ENCODE measurements at places on chromosomes 6 and 20. TPM values are rescaled to one million over a fixed set of nuclear protein-coding genes. Genes with fewer than 3 reads are reported as not detected.

The BFSP1 gene
- 0.98 TPM for total RNA-seq

DNA sequence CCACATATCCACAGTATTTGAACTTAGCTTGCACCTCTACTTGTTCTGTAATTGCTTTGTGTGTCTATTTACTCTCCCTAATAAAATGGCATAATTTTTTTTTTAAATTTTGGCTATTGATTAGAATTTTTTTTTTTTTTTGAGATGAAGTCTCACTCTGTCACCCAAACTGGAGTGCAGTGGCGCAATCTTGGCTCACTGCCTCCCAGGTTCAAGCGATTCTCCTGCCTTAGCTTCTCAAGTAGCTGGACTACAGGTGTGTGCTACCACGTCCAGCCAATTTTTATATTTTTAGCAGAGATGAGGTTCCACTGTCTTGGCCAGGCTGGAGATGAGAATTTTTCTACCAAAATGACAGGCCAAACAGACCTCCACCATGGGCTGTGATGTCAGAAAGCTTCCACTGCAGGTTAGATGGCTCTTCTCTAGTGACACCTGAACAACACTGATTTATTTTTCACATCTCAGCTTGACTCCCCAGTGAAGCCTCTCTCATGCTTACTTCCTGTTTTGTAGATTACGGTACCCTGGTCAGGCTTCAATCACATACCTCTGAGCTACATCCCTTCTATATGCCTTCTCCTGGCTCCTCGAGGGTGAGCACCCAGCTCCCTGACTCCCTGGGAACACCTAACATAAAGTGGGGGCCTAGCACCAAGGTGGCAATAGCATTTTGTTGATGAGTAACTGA, 112.8 kb downstream of the ARHGAP18 start:
- no peak for DNase-seq

GRCh38 chr20:47792021-47792618, 6.8 kb upstream of the SULF2 start:
- peak; percentile 84 for DNase-seq

The OGFRL1 gene
- 61.6 TPM for total RNA-seq

GRCh38 chr6:322940-323729, 30.8 kb downstream of the DUSP22 start:
- DNase-seq, result peak; percentile 50

GRCh38 chr20:59151820-59152219, 11.8 kb upstream of the ZNF831 start:
- no peak for DNase-seq

The AHCY gene
- total RNA-seq, result 48.1 TPM

DNA sequence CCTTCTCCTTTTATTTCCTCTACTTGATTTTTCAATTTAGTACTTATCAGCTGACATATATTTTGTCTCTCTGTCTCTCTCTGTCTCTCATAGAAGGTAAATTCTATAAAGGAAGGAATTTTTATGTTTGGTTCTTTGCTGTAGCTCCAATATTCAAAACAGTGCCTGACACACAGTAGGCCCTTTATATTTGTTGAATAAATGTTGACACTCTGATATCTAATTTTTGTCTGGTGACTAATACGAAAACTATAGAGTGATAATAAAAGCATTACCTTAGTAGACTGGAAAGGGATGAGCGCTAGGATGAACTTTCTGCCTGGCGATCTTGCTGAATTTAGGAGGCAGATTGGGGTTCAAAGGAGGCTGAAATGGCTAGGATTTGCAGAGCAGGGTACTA, 42.8 kb downstream of the PTPN1 start:
- DNase-seq, result no peak

DNA sequence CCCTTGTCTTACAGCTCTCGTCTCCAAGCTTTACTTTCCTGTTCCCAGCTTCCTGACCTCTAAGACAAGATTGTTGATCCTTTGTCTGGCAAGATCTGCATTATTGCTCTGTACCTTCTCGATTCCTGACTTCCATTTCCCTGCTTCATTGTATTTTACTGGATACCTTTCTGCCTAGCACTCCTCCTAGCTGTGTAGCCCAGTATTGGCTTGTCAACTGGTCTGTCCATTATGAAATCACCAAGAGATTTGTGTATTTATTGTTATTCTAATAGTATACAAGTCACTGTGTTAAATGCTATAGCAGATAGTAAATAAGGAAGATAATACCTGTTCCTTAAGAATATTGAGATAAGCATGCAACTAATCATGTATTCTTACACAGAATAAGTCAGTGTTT, 305.4 kb downstream of the CDKAL1 start:
- DNase-seq, result no peak

GRCh38 chr6:168620578-168620977, 179.6 kb downstream of the SMOC2 start:
- DNase-seq, result no peak

The CDH22 gene
- total RNA-seq, result 0.40 TPM

The BCAS4 gene
- total RNA-seq, result 4.8 TPM

DNA sequence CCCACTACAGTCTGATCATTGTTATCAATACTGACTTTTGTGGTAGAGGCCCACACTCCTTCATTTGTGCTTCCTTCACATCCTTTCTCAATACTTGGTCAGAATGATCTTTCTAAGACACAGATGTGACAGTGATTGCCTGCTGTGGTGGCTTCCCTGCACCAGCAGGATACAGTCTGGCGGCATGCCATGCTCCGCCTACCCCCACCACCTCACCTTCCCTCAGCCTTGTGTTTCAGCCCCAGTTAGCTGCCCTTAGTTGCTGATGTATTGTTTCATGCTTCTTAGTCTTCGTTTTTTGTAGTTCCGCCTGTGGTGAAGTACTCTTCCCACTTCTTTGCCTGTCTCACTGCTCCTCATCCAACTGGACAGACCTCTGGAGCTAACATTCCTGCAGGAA, 10.9 kb downstream of the LRRC1 start:
- no peak for DNase-seq

DNA sequence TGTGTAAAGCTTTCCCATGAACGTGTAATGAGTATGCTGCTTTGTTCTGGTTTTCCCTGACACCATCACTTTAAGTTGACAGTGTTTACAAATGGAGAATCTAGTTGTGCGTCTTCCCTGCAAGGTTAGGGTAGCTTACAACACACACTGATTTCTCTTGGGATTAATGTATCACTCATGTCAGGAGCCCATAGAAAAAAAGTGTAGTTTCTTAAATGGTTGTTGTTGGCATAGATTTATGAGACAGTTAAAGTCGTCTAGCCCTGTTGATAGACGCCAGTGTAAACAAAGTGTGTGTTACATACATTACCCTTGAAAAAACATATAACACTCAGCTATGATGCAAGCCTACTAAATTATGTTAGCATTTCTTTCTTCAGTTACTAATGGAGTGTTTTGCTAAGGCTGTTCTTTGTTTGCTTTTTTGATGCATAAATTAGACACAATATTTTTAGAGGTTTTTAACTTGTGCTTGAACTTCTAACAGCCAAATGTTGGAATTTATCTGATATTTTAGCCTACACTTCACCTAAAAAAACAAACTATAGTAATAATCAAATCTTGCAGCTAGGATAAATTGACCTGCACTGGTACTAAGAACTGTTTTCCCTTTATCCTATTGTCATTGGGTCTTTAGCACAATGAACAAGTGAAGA, 88.6 kb downstream of the RNF217 start:
- DNase-seq, result no peak

GRCh38 chr6:168956141-168956838, 297.4 kb downstream of the THBS2 start:
- no peak for DNase-seq

DNA sequence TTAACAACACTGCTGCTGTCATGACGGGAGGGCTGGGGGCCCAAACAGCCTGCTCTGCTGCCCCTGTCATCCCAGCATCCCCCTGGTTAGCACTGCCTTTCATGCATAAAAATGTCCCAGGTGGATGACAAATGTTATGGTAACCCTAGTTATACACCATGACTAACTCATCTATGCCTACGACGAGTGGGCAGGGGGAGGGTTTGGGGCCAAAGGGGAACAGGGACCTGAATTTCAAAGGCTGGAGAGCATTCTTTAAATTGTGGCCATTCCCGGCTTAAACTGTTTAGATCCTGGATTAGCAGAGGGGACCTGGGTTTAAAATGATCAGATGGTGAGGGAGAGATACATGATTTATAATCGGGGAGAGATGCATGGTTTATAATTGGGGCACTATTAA, 24.4 kb downstream of the GNAS-AS1 start:
- DNase-seq, result no peak

DNA sequence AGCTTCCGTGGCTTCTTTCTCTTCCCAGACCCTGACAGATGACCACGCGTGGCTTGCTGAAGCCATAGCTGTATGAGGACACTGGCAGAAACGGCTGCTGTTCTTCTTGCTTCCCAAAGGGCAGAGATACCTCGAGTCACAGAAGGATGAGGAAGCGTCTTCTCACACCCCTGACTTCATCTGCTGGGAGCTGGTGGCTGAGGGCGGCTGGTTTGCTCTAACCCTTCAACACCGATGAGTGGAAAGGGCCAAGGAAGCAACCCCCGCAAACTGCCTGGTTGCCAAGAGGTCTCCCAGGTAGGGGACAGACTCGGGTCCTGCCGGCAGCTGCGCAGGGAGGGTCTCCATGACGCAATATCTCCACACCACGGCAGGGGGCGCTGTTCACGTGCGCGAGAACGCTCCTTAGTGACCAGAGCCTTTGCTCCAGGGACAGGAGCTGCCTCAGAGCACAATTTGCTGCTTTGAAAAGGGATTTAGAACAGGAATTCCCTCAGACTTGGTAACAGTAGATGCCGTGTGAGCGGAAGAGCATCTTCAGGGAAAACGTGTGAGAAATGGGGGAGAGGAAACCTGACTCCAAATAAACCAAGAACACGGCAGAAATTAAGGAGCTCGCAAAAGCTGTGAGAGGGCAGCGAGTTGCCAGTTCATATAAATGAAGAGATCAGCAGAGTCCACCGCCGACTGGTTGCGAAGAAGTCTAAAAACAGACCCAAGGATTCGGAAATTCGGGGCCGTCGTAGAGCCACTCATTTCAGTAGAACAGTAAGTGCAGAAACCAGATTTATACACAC, 80.2 kb downstream of the ERMARD start:
- DNase-seq, result peak; percentile 86

- no peak for DNase-seq
These were observed 258.3 kb upstream of the TCF21 start for GRCh38 chr6:133630651-133631050.

DNA sequence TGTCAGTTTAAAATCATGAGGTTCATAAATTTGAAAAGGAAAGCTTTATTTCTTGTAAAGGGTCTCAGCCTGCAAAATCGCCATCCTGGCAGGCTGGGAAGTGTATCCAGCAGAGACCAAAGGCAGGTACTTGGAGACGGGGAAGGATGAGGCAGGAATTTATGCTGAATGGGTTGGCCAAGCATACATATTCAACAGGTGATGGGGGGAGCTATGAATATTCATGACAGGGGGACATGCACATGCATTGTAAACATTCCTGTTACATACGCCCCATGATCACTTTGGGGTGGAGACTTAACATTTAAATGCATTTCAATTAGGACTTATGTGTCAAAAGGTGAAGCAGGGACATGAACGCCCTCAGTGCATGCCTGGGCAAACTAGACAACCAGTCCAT, 9.8 kb upstream of the SLC22A1 start:
- no peak for DNase-seq

DNA sequence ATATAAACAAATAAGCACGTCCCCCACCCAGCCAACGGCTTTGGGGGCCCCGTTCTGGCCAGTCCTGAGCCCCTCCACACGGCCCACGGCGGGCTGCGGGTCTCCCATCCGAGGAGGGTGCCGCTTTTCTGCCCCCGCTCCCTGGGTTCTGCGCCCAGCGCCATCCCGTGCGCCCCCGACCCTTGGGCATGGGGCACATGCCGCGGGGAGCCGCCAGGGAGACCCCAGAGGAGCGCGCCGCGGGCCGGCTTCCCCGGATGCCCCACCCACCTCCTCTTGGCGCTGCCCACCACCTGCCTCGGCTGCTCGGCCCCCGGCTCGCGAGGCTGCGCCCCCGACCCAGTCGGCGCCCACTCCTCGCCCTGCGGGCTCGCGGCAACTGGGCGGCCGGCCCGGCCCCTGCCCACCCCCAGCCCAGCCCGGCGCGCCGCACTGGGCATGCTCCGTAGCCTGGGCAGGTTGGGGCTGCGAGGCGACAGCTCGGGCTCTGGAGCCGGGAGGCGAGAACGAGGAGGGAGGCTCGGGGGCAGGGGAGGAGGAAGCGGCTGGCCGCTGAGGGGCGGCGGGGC, 570 bp upstream of the PLCB4 start:
- DNase-seq, result peak; percentile 69
